Activated CD4-positive, alpha-beta T cell treated with anti-CD3 and anti-CD28 coated beads for 4 hours (primary cell): ENCODE measurements at places on chromosomes 6 and 20.

GRCh38 chr6:149988550-149989346 lies 25.0 kb downstream of the ULBP1 start:
- no peak for DNase-seq

GRCh38 chr6:165227644-165228329 lies 81.6 kb downstream of the C6orf118 start:
- DNase-seq = no peak

DNA sequence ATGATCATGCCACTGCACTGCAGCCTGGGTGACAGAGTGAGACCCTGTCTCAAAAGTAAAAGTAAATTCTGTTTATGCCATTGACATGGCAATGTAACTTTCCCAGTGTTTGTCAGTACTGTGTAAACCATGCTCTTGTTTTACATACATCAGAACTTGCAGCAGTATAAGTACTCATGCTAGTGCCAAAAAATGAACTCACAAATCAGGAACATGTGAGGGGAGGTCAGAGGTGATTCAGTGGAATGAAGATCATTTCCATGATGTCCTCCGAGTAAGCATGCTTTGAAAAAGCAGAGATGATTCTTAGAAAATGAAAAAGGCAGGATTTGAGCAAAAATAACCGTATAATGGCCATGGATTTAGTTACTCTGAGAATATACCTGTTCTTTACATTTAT lies 81.9 kb downstream of the ANKS1A start:
- DNase-seq = no peak

DNA sequence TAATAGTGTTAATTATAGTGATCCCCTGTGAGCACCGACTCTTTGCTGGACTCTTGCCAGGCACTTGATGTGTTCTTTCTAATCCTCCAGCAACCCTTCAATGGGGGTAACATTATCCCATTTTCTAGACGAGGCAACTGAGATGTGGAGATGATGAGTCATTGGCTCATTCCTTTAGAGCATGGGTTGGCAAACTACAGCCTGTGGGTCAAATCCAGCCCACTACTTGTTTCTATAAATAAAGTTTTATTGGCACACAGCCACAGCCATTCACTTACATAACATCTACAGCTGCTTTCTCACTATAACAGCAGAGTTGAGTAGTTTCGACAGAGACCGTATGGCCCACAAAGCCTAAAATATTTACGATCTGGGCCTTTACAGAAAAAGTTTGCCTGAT lies 249.5 kb upstream of the KCNG1 start:
- no peak for DNase-seq

GRCh38 chr6:35642471-35643161 lies 46.1 kb downstream of the FKBP5 start:
- no peak for DNase-seq

DNA sequence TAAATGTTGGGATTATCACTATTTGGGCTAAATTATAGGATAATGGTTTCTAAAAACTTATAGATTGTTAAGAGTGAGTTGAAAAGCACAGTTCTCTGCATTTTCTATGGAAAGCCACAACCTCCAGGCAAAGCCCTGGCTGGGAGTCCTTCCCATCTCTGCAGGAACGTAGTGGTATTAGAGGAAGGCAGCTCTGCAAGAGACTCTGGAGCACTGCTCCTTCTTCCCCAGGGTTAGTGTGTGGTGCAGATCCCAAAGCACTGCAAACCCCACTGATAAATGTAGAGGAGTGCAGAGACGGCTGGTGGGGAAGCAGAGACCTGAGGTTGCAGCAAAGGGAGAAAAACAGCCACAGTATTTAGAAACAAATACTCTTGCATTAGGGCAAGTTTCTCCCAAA lies 225.3 kb downstream of the TINAG start:
- DNase-seq = no peak

DNA sequence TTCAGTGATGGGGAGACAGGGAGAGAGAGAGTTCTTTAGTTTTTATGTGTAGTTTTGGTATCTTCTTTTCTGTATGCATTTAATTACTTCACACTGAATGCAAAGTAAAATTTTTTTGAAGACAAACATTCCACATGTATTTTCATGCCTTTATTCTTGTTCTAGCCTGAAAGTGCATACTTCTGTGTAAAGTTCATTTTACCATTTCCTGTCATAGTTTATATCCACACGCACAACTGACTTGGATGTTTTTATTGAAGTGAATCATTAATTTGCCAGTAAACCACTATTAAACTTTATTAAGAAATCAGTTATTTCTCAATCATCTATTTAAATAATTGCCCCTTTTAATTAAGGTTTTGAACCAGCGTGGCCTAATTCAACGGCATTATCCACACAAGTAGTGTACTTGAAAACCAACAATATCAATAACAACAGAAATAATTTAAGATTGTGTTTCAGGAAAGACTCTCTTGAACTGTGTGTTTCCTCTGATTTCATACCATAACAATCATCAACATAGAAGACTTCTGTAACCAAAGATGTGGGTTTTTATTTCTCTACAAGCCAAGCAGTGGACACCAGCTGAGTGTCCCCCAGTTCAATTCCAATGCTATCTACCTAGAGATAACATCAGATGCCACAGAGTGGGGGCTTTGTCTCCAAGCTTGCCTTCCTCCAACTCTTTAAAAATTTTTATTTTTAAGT lies 512.7 kb upstream of the JAG1 start:
- no peak for DNase-seq

- no peak for DNase-seq
These were observed 80.7 kb downstream of the TFAP2B start for GRCh38 chr6:50899306-50899870.

DNA sequence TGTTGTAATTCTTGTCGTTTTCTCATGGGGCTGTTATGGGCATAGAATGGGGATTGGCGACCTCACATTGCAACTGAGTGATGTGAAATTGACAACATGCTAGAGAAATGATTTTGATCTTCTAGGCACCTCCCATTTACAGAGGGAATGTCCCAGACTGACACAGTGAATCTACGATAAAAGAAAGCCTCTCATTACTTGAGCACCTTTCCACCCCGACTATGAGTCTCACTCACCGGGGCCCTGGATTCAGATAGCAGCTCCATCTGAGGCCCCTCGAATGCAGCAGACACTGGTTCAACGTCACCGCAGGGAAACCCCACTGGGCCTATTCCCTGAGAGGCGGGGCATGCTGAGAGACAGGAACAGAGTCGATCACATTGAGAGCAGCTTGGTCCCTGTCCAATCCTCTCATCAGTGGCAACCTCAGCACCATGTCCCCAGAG lies 49.1 kb downstream of the NFATC2 start:
- DNase-seq = no peak

- no peak for DNase-seq
These were observed 52.1 kb upstream of the FBXO30 start for GRCh38 chr6:145866456-145867396.

GRCh38 chr6:12401200-12401599 lies 111.0 kb downstream of the EDN1 start:
- no peak for DNase-seq

DNA sequence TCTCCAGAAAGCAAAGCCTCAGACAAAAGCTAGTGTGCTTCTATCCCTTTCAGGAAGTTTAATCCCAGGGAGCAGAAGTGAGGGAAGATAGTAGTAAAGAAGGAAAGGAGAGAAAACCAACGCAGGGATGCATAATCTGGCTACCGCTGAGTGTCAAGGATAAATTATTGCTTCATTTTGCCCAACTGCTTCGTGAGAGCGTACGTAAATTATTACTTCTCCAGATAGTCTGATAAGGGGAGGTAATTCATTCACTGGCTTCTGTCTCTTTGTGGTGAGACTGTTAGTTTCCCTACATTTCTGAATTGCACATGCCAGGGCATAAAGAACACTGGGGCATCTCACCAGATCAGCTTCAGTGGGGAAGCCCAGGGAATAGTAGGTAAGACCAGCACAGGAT lies 539.7 kb downstream of the PHF3 start:
- DNase-seq = no peak

DNA sequence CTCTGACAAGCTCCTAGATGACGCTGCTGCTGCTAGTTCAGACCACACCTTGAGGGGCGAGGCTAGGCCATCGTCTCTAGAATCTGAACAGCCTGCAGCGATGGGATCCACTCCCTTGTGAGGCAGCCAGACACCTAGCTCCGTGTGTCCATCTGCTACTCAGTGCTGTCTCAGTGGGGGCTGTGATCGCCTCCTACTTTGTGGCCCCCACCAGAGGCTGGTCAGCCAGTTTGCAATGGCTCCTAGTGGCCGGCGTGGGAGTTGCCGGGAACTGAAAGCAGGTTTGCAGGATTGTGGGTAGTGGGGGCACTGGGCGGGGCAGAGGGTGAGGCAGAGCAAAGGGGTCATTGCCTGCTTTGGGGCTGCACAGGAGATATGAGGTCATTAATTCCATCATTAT lies 2.8 kb downstream of the CCN5 start:
- no peak for DNase-seq

- no peak for DNase-seq
These were observed 36.4 kb downstream of the HLA-DPB1 start for GRCh38 chr6:33112148-33112547.

GRCh38 chr20:2708665-2709064 lies 16.1 kb downstream of the EBF4 start:
- no peak for DNase-seq

DNA sequence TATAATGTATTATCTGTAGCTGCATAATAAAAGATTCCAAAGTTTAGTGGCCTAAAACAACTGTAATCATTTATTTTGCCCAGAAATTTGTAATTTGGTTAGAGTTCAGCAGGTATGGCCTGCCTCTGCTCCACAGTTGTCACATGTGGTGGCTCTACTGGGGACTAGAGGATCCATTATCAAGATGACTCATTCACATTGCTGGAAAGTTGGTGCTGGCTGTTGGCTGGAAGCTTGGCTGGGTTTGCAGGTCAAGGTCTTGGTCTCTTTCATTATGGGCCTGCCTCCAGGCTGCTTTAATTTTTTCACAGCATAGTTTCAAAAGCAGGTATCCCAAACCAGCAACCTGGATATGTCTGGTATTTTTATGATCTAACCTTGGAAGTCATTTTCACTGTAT lies 17.6 kb downstream of the TRDN start:
- no peak for DNase-seq

GRCh38 chr20:35823937-35824336 lies 52.1 kb downstream of the PHF20 start:
- DNase-seq = no peak

GRCh38 chr6:116666869-116667268 lies 1.7 kb downstream of the ZUP1 start:
- DNase-seq = no peak

GRCh38 chr6:138250513-138251247 lies 32.4 kb upstream of the PBOV1 start:
- no peak for DNase-seq

GRCh38 chr20:24770628-24771541 lies 178.2 kb upstream of the CST7 start:
- no peak for DNase-seq

DNA sequence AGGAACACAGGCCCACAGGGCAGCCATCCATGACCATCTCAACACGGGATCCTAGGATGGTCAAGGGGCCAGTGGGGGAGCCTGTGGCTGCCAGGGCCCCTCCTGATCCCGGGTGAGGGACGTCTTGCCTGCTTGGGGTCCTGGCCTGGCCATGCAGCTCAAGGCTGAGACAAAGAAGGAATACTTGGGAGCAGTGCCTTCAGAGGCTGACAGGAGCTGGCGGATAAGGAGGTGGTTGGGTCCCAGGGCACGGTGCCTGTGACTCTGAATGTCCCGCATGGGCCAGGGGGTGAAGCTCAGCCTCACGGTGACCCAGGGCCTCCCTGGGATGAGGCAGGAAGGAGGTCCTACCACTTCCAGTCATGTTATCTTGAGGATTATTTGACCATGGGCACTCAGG lies 95.2 kb downstream of the SMOC2 start:
- DNase-seq = no peak

DNA sequence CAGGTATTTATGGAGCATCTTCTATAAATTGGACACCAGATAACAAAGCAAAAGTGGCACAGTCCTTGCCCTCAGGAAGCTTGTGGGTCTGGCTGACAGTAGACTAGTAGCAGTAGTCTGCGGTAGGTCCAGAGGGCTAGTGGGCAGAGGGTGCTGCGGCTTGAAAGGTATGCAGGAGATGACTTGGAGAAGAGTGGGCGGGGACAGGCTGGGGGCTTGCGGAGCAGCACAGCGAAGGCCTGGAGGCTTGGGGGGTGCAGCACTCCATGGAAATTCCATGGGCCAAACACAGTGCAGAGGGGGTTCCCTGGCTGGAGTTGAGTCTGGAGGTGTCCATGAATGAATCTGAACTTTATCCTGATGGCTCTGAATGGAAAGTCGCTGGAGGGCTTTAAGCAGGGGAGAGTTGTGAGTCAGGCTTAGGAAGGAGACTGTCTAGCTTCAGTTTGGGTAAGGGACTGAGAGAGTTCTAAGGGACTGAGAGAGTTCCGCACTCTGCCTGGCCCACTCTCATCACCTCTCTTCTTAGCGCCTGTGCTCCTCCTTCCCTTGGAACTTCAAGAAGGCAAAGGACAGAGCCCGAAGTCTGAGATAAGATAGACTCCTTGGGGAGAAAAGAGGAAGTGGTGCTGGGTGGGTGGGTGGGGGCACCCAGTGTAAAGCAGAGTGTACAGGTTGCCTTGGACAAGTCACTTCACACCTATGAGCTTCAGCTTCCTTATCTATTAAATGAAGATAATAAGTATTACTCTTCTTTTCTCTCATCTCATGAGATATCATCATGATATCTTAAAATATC lies 8.8 kb downstream of the PKIG start:
- DNase-seq = no peak

DNA sequence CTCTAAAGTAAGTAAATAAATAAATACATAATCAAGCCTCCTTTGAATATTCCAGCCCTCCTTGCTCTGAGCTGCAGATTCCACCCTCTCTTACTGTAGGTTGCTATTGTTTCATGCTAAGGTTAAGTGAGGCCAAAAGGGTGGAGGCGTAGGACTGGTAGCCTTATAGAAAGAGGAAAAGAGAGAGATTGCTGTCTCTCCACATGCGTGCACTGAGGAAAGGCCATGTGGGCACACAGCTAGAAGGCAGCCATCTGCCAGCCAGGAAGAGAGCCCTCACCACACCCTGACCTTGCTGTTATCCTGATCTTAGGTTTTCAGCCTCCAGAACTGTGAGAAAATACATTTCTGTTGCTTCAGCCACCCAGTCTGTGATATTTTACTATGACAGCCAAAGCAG lies 87.4 kb upstream of the SHLD1 start:
- DNase-seq = no peak

- no peak for DNase-seq
These were observed 376.0 kb downstream of the SYNE1 start for GRCh38 chr6:152261179-152261578.

GRCh38 chr20:38085026-38085425 lies 51.5 kb downstream of the RPRD1B start:
- no peak for DNase-seq

GRCh38 chr6:129105035-129105434 lies 222.1 kb downstream of the LAMA2 start:
- no peak for DNase-seq
